ENCODE measurements at places on chromosomes 2 and 18. TPM values are rescaled to one million over a fixed set of nuclear protein-coding genes. Genes with fewer than 3 reads are reported as not detected.
A peak's percentile ranks its signal among the peaks of the same experiment; 100 is the strongest.

GRCh38 chr18:69257861-69258458 lies 142.7 kb upstream of the DOK6 start:
- no peaks in the 10 kb centered on the region for H3K4me1 ChIP-seq
- H3K36me3 ChIP-seq: no peaks in the 10 kb centered on the region
- no peak for DNase-seq
- no peak overlapping the region for H3K27ac ChIP-seq
- H3K27me3 ChIP-seq: no peaks in the 10 kb centered on the region

DNA sequence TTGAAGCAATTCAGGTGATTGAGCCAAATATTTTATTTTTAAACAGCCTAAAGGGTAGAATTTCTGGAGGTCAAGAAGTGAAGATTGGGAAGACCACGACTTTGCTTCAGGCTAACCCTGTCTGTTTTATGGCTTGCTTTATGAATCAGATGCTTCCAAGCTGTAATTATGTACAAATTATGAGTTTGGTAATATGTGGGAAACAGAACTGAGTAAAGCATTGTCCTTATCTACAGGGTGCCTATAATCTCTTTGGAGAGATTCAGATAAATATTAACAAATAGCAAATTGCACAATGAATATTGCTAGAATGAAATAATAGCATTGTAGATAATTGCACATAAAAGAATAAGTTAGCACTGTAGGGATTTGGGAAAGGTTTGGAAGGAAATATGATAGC lies 539.4 kb upstream of the CDH2 start:
- no peaks in the 10 kb centered on the region for H3K36me3 ChIP-seq
- DNase-seq: no peak
- H3K27me3 ChIP-seq: no peaks in the 10 kb centered on the region
- no peak overlapping the region for H3K27ac ChIP-seq
- H3K4me1 ChIP-seq: peaks cover 7% of the 10 kb centered on the region

DNA sequence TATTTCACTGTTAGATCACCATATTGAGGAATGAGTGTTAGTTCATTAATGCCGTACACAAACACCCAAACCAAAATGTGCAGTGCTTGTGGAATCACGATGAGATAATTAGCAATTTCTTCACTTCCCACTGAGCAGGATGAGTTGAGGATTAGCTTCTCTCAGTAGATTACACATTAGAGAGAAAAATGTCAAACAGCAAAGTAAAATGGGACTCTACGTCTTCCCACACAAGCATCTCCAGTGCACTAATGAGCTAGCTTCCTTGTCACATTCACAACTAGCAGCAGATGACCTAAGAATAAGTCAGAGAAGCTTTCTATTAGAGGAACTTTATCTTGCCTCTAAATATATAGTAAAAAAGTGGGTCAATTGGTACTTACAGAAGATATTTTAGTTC lies 926.9 kb downstream of the TSN start:
- no peak overlapping the region for H3K4me3 ChIP-seq
- no peaks in the 10 kb centered on the region for H3K27me3 ChIP-seq
- no peaks in the 10 kb centered on the region for H3K4me1 ChIP-seq
- no peak overlapping the region for H3K27ac ChIP-seq
- DNase-seq: no peak
- no peaks in the 10 kb centered on the region for H3K36me3 ChIP-seq

DNA sequence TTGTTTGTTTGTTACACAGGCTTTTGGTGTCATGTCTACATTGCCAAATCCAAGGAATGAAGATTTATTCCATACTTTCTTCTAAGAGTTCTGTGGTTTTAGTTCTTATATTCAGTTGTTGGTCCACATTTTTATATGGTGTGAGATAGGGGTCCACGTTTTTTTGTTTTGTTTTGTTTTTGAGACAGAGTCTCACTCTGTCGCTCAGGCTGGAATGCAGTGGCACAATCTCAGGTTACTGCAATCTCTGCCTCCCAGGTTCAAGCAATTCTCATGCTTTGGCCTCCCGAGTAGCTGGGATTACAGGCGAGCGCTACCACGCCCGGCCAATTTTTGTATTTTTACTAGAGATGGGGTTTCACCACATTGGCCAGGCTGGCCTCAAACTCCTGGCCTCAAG lies 8.2 kb downstream of the RALBP1 start:
- no peak for DNase-seq
- H3K4me3 ChIP-seq: no peak overlapping the region
- no peaks in the 10 kb centered on the region for H3K4me1 ChIP-seq
- peaks cover 3% of the 10 kb centered on the region for H3K36me3 ChIP-seq

DNA sequence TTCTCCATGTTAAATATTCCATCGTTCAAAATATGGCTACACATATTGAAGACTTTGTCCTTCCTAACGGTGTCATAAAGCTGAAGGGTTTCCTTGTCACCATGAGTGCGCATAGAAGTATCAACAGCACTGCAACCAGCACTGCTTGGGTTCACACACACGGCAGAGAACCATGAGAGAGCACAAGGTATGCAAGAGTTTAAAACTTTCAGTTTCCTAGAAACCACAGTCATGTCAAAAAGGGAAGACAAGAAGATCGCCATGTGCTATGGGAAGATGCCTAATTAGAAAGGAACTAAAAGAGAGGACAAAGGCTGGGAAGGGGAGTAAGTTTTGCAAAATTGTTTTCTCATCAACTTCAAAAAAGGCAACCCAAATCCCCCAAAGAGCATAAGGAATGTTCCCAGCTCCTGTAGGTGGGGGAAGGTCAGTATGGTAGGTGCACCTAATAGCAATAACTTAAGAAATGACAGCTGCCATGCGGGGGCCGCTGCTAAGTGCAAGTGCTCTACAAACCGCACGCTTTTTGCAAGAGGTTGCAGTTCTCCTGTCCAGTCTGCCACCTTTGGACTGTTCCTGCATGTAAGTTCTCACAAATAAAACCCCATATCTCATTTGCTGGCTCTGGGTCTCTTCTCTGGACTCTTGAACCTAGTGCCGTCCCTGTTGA lies 136.8 kb downstream of the TMEM163 start:
- DNase-seq: no peak
- H3K36me3 ChIP-seq: no peaks in the 10 kb centered on the region
- no peak overlapping the region for H3K4me3 ChIP-seq
- H3K4me1 ChIP-seq: no peaks in the 10 kb centered on the region

Gene PLCD4
- 1.9 TPM for total RNA-seq

- H3K27me3 ChIP-seq: no peaks in the 10 kb centered on the region
- H3K36me3 ChIP-seq: no peaks in the 10 kb centered on the region
- DNase-seq: no peak
- no peaks in the 10 kb centered on the region for H3K4me1 ChIP-seq
Observed at GRCh38 chr2:20157193-20157891, 67.6 kb downstream of the SDC1 start.

- H3K4me1 ChIP-seq: no peaks in the 10 kb centered on the region
- no peaks in the 10 kb centered on the region for H3K27me3 ChIP-seq
- no peak for DNase-seq
- H3K27ac ChIP-seq: no peak overlapping the region
Observed at GRCh38 chr18:8529609-8530008, 79.6 kb upstream of the RAB12 start.

Gene SCN3A
- 1.4 TPM for total RNA-seq

- H3K27ac ChIP-seq: no peak overlapping the region
- peaks cover 5% of the 10 kb centered on the region for H3K4me1 ChIP-seq
- no peak for DNase-seq
- peaks cover 63% of the 10 kb centered on the region for H3K27me3 ChIP-seq
- peak overlapping the region; percentile 72 for H3K4me3 ChIP-seq
Observed at GRCh38 chr2:172084395-172084644, 987 bp upstream of the DLX1 start.

- H3K4me1 ChIP-seq: no peaks in the 10 kb centered on the region
- no peak overlapping the region for H3K27ac ChIP-seq
- H3K36me3 ChIP-seq: no peaks in the 10 kb centered on the region
- no peak for DNase-seq
- no peak overlapping the region for H3K4me3 ChIP-seq
Observed at GRCh38 chr2:1427086-1427485, 13.8 kb downstream of the TPO start.

DNA sequence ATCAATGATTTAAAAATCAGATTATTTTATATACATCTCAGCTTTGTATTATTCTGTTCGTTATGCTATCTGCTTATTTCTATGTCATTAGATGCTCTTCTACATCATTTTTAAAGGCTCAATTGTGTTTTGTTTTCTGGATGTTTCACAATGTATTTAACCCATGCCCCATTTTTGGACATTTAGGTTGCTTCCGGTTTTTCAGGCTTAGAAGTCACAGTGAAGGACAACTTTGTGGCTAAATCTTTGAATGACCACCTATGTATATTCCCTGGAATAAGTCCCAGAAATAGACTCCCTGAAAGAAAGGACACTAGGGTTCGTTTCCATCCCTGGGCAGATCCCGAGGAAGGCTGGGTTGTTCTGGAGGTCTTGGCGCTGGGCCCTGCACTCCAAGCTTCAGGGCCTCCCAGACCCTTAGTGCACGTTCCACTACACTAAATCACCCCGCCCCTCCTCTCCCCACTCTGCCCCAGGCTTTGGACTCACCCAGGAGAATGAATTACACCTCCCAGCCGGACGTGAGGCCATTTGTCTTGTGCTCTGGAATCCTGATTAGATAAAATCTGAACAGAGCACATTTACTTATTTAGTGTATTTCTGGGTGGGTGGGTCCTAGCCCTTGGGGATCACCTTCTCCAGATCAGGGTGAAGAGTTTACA lies 188.2 kb downstream of the ZFP36L2 start:
- no peaks in the 10 kb centered on the region for H3K27me3 ChIP-seq
- peak overlapping the region; percentile 39 for H3K27ac ChIP-seq
- no peaks in the 10 kb centered on the region for H3K36me3 ChIP-seq
- DNase-seq: no peak
- no peak overlapping the region for H3K4me3 ChIP-seq
- peaks cover 17% of the 10 kb centered on the region for H3K4me1 ChIP-seq

GRCh38 chr2:239574434-239575156 lies 173.8 kb upstream of the HDAC4 start:
- H3K4me3 ChIP-seq: no peak overlapping the region
- no peaks in the 10 kb centered on the region for H3K4me1 ChIP-seq
- no peak for DNase-seq
- no peaks in the 10 kb centered on the region for H3K27me3 ChIP-seq
- no peaks in the 10 kb centered on the region for H3K36me3 ChIP-seq

- no peak overlapping the region for H3K27ac ChIP-seq
- H3K4me3 ChIP-seq: no peak overlapping the region
- no peaks in the 10 kb centered on the region for H3K36me3 ChIP-seq
- no peaks in the 10 kb centered on the region for H3K27me3 ChIP-seq
Observed at GRCh38 chr18:68991286-68991685, 193.4 kb downstream of the CCDC102B start.

DNA sequence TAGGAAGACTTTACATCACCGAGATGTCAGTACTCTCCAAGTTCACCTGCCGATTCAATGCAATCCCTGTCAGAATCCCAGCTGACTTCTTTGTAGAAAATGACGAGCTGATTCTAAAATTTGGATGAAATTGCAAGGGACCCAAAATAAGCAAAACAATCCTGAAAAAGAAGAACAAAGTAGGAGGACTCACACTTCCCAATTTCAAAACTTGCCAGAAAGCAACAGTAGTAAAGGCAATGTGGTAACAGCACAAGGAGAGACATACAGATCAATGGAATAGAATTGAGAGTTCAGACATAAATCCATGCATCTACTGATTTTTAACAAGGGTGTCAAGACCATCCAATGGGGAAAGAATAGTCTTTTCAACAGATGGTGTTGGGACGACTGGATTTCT lies 52.2 kb downstream of the SMAD7 start:
- no peaks in the 10 kb centered on the region for H3K36me3 ChIP-seq
- no peak overlapping the region for H3K27ac ChIP-seq
- H3K4me3 ChIP-seq: no peak overlapping the region
- H3K27me3 ChIP-seq: no peaks in the 10 kb centered on the region

- no peak for DNase-seq
- no peak overlapping the region for H3K27ac ChIP-seq
- peaks cover 3% of the 10 kb centered on the region for H3K4me1 ChIP-seq
Observed at GRCh38 chr18:76615065-76615733, 120.2 kb upstream of the ZNF516 start.

Gene RGPD4
- not detected for total RNA-seq

GRCh38 chr2:229212241-229212640 lies 58.8 kb downstream of the PID1 start:
- no peak for DNase-seq
- H3K4me3 ChIP-seq: no peak overlapping the region
- H3K4me1 ChIP-seq: no peaks in the 10 kb centered on the region

Gene PCARE
- total RNA-seq: not detected

DNA sequence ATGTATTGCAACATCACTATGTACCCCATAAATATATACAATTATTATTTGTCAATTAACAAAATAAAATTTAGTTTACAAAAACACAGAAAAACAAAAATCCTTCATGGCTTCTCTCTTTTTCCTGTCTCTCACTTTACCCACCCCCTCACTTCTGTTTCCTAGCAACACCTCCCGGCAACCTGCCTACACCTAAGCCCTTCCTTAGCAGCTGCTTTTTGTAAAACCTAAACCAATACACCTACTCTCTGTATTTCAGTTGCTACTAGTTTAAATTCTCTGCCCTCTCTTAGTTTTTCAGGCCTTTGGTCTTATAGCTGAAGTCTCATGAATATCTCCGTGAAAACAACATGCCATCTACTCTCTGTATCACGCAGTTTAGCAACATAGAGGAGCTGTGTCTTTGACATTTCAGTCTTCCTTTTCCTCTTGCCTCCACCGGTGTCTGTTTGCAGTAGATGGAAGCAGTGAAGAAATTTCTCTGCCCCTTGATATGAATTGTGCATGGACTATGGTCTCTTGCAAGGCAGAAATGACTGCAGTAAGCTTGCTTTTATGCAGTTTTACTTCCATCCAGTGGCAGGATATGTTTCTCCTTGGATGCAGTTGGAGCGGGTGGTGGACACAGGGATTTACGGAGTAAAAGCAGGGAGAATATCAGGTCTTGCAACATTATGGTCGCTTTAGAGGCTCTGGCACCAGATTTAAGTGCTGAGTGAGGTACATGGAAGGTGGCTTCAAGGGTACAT lies 42.0 kb upstream of the ZDBF2 start:
- H3K36me3 ChIP-seq: no peaks in the 10 kb centered on the region
- no peak overlapping the region for H3K4me3 ChIP-seq
- H3K27ac ChIP-seq: no peak overlapping the region
- DNase-seq: no peak

- H3K4me3 ChIP-seq: no peak overlapping the region
- no peaks in the 10 kb centered on the region for H3K4me1 ChIP-seq
- H3K27me3 ChIP-seq: no peaks in the 10 kb centered on the region
- no peaks in the 10 kb centered on the region for H3K36me3 ChIP-seq
- no peak for DNase-seq
Observed at GRCh38 chr2:28442328-28442727, 49.7 kb downstream of the FOSL2 start.
